Pericardium fibroblast (primary cell): ENCODE measurements at places on chromosomes 2 and 18. TPM values are rescaled to one million over a fixed set of nuclear protein-coding genes. Genes with fewer than 3 reads are reported as not detected.

Gene GALR1
- total RNA-seq = not detected in 2 replicates

Gene SNTG2
- not detected in 2 replicates for total RNA-seq

Gene GLI2
- total RNA-seq = 10.6 and 13.5 TPM in 2 replicates

Gene ALPP
- not detected in 2 replicates for total RNA-seq

Gene HNMT
- total RNA-seq = 17.0 and 39.7 TPM in 2 replicates

Gene PECR
- total RNA-seq = 3.3 and 4.9 TPM in 2 replicates

Gene SERPINB4
- total RNA-seq = not detected in 2 replicates

Gene APOB
- total RNA-seq = under 0.01 and 0.12 TPM in 2 replicates

Gene HTRA2
- total RNA-seq = 11.7 and 32.1 TPM in 2 replicates

Gene TACR1
- under 0.01 and 0.82 TPM in 2 replicates for total RNA-seq

Gene IL37
- total RNA-seq = not detected in 2 replicates

Gene GRP
- not detected in 2 replicates for total RNA-seq

Gene ASXL3
- under 0.01 and 0.34 TPM in 2 replicates for total RNA-seq

Gene CLEC4F
- total RNA-seq = not detected in 2 replicates

Gene OST4
- 432 and 658 TPM in 2 replicates for total RNA-seq
